Osteocyte (in vitro differentiated cells): ENCODE measurements at places on chromosomes 12 and 14. TPM values are rescaled to one million over a fixed set of nuclear protein-coding genes. Genes with fewer than 3 reads are reported as not detected.

The TC2N gene
- 0.35 and 2.1 TPM in 2 replicates for total RNA-seq

The SCNN1A gene
- total RNA-seq, result 2.5 and 3.2 TPM in 2 replicates

The FSCB gene
- total RNA-seq, result not detected in 2 replicates

The DLGAP5 gene
- 11.5 and 11.7 TPM in 2 replicates for total RNA-seq

GRCh38 chr12:102169922-102170621, 27.6 kb downstream of the PMCH start:
- peaks cover 18% of the 10 kb centered on the region for H3K4me1 ChIP-seq
- H3K36me3 ChIP-seq, result no peaks in the 10 kb centered on the region
- H3K27ac ChIP-seq, result no peak overlapping the region
- no peaks in the 10 kb centered on the region for H3K27me3 ChIP-seq
- no peak overlapping the region for H3K4me3 ChIP-seq

- H3K27ac ChIP-seq, result peak overlapping the region; percentile 90
- no peaks in the 10 kb centered on the region for H3K36me3 ChIP-seq
- no peaks in the 10 kb centered on the region for H3K27me3 ChIP-seq
- no peak for DNase-seq
Observed at GRCh38 chr14:75711796-75712211, 50.8 kb downstream of the TTLL5 start.

DNA sequence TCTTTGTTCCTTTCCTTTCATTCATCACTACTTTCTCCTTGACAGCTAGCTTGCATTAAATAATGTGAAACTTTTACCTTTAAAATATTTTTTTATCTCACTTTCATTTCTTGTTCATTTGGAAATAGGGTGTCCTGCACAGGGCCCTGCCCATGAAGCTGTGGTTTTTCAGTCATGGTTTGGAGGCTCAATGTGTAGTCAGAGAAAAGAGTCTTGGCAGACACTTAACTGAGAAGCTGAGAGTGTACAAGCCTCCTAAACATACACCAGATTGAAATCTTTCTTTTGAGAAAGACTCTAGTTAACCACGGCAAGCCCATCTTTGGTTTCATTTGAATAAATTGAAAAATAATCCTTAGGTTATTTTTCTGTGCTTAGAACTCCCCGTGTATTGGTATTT, 74.2 kb downstream of the KICS2 start:
- DNase-seq, result no peak
- no peak overlapping the region for H3K27ac ChIP-seq
- H3K4me1 ChIP-seq, result no peaks in the 10 kb centered on the region
